Activated CD8-positive, alpha-beta memory T cell treated with anti-CD3 and anti-CD28 coated beads, Interleukin-2, amount 50 U/mL, for 48 hours (primary cell): ENCODE measurements at places on chromosomes 4 and X.

DNA sequence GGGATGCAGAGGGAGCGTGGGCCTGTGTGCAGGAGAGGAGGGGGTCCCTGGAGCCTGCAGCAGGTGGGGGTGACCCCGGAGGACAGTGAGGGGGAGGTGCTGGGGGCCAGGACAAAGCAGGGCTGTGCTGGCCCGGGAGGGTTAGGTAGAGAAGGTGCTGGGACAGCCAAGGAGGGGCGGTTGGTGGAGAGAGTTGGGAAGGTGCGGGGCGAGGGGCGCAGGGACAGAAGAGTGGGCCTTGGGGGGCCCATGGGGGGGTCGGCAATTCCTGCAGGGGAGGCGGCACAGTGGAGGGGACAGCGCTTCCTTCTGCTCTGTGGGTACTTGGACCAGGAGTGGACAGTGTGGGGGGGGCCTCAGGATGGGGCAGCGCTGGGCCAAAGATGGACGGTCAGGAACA is 32.5 kb downstream of the LRPAP1 start:
- DNase-seq = no peak

DNA sequence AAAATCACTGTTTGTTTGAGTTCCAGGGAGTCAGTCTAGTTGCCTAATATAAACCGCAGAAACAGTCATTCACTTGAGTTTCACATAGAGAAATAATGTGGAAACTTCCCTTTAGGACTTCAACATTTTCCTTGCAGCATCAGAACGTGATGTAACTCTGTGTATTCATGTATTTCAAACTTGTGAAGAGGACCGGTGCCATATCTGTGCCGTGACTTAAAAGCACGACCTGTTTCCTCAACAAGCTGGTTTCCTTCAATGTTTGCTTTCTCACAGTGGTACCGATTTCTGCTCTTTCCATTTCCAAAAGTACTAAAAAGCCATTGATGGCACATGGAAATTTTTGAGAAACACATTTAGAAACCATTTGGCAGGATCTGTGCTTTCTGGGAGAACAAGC is 166.6 kb upstream of the RAPGEF2 start:
- no peak for DNase-seq

- no peak for DNase-seq
Measured at GRCh38 chr4:141207961-141208360, 12.7 kb upstream of the ZNF330 start.

DNA sequence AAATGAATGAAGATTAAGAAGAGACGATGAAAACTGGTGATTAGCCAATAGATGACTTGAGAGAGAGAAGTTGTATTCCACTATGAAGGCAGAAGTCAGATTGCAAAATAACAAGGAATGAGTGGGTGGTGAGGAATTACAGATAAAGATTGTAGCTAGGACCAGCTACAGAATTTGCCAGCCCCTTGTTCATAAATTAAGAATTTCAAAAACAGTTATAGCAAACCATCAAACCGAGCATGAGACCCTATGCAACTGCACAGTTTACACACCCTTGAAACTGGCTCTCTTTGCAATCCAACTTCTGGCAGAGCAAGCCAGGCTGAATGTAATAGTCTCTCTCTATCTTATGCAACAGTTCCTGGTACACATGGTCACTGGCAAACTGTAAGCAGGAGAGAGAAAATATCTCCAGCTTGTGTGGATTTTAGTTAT is 35.2 kb downstream of the STAP1 start:
- no peak for DNase-seq

GRCh38 chr4:87026800-87027495 is 92.1 kb downstream of the AFF1 start:
- DNase-seq = no peak

DNA sequence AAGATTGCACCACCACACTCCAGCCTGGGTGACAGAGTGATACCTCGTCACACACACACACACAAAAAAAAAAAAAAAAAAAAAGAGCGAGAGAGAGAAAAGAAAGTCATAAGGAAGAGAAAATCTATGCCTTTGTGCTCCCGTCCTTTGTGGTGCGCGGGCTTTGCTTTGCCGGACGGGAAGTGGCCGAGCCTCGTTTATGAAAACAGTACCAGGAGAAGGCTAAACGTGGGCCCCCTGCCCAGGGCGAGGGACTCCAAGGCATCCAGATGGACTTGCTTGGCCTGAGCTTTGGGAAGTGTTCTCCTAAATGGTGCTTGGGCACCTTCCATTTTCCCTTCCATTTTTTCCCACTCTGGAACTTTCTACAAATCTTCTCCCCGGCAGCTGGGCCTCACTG is 109.3 kb upstream of the LRPAP1 start:
- no peak for DNase-seq

DNA sequence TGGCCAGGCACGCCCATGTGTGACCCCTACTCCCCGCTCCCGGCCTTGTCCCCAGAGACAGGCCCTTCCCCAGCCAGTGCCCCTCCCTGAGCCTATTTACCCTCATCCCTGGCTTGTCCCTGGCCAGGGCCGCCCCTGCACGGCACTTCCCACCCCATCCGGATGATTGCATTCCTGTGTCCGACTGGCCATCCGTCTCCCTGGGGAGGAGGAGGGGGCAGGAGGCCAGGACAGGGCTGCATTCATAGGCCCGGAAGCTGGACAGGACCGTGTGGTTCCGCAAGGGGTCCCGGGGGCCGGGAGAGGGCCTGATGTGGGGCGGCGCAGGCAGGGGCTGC is 22.8 kb downstream of the CTBP1 start:
- DNase-seq = no peak

GRCh38 chrX:16658284-16658683 is 8.3 kb downstream of the S100G start:
- DNase-seq = no peak

GRCh38 chr4:123785538-123785937 is 388.9 kb downstream of the SPRY1 start:
- DNase-seq = no peak

DNA sequence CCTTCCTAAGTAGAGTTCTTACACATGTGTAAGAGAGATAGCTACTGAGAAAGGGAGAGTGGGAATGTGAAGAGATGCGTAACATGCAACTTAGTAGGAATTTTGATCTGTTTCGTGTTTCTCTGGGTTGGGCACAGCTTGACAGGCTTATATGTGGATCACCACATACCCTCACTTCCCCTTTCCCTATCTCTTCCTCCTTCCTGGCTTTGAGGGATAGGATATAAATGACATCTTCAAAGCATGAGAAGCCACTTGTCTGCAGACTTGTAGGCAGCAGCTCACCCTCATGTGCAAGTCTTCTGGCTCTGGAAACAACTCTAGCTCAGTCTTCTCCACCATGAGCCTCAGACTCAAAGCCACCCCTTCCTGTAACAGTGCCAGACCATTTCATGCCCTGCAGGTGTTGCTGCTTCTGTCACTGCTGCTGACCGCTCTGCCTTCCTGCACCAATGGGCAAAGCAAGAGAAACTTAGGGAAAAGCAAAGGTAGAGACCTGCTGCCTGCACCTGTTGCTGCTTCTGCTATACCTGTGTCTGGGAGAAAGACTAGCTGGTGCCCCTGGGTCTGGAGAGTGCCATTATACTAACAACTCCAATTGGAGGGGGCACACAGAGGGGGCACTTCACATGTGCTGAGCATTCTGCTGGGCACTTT is 5.4 kb upstream of the PF4V1 start:
- no peak for DNase-seq

DNA sequence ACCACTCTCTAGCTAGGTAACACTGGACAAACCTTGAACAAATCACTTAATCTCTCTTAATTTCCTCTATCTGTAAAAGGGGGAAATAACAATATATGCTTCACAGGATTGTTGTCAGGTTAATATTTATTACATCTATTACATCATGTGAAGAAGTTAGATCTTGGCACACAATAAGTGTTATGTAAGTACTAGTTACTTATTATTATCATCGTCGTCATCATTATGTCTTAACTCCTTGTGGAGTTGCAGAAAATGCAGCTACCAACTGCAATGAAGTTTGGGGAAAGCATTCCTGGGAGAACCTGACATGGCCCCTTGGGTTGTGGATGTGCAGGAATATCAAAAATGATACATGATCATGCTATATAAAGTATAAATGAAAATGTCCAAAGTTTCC is 4.8 kb upstream of the JCHAIN start:
- no peak for DNase-seq

GRCh38 chr4:12658146-12658545 is 826.0 kb downstream of the RAB28 start:
- DNase-seq = no peak

DNA sequence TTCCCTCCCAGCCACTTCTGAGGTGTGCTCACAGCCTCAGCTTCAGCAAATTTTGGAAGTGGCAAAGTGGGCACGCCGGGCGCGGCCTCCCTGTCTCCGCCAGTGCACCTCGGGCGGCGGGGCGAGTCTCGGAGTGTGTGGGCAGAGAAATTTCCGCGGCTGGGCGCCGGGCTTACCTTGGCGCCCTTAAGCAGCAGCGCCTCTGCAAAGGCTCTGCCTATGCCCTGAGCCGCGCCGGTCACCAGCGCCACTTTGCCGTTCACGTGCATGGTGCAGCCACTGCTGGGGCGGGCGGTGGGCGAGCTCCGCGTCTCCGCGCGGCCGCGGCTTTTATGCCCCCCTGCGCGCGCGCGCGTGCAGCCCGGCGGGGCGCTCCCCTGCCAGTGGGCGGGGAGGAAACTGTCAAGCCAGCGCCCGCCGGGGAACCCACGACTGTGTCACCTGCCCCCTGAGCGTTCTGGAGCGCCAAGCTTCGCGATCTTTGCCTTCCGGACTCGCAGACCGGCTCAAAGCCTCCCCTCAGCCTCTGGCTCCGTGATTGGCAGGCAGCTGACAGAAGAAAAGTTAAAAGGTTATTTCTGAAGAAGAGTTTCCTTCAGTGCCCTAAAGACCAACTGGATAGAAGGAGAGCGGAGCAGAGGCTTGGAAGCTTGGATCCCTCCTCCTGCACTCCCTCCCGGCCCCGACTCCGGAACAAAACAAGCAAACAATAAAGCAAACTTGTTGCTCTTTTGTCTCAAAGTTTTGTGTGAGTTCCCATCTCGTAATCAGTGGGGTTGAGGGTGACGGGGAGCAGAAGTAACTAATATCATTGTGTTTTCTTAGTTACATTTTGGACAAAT is at the start of gene HPGD:
HPGD (minus strand) TSS at position 306 of the 842 bp plus-strand sequence; CDS start at position 269, 37 bp downstream.
- DNase-seq = peak; percentile 78

- no peak for DNase-seq
Measured at GRCh38 chr4:98711526-98711925, 53.1 kb upstream of the TSPAN5 start.

- DNase-seq = no peak
Measured at GRCh38 chr4:151797131-151797530, 36.3 kb upstream of the GATB start.

- DNase-seq = no peak
Measured at GRCh38 chrX:83022020-83022419, 486.1 kb upstream of the POU3F4 start.

GRCh38 chrX:41480508-41481260 is 33.5 kb downstream of the NYX start:
- DNase-seq = no peak

DNA sequence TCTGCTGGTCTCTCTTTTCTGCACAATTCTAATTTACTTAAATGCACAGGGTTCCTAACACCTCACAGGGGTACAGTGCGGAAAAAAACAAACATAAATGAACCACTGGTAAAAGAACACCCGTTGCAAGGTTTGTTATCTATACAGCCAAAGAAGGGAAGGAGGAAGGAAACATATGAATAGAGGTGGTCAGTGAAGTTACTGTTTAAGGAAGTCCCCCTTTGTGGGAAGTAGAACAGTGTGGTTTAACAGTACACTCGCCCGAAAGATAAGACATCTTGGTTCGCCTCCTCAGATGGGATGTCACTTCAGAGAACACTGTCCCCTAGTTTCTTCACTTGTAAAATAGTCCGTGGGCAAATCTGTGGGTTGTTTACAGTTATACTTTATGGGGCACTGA is 57.5 kb downstream of the TEC start:
- DNase-seq = no peak

- no peak for DNase-seq
Measured at GRCh38 chrX:154125391-154126040, 18.5 kb upstream of the OPN1LW start.

- no peak for DNase-seq
Measured at GRCh38 chr4:146960634-146961033, 15.0 kb upstream of the TTC29 start.

DNA sequence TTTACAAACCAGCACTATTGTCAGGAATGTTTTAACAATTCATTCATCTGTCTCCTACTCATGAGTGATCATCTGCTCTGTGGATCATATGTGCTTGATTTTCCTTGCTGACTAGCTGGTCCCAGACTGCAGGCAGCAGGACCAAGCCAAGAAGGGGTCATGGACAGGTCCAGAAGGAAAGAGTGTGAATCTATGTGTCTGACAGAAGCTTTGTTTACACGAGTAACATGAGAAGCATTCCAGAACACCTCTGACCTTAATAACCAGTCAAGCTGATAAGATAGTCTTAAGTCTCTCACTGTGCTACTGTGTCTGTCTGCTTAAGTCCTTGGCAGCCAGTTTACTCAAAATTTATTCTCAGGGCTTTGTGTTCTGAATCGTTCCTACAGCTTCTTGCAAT is 39.0 kb downstream of the GUCY1A1 start:
- DNase-seq = no peak

DNA sequence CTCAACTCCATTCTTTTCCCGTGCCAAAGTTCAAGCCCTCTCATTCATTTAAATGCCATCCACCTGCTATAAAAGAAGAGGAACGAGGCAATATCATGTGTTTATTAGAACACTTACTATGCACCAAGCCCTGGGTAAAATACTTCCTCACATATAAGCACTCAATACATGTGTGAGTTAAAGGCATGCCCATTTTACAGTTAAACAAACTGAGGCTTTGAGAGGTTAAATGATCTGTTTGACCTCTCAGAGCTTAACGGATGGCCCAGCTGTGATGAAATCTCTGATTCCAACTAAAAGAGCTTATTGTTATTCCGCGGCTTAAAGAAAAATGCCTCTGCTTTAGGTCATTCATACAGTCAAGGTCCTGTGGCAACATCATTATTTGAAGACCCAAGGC is 124.3 kb downstream of the HS6ST2 start:
- DNase-seq = no peak

- no peak for DNase-seq
Measured at GRCh38 chr4:8739317-8739716, 132.3 kb downstream of the HMX1 start.

DNA sequence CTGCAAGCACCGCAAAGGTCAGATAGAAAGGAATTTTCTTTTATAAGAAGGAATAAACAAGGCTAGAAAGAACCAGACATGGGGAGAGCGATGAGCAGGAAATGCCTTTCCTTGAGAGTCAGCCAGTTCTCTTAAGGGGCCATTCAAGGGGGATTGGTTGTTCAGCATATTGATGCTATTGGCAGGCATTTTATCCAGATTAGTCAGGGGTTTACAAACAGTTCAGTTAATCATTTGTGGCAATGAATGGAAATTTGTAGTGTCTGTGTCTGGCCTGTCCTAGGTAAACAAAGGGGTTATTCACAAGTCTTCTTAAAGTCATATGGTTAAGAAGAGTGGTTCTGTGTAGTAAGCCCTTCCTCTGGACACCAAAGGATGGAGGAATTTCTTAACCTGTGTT is 184.7 kb upstream of the FRMPD4 start:
- DNase-seq = no peak

- DNase-seq = no peak
Measured at GRCh38 chr4:14874990-14875389, 127.3 kb upstream of the CPEB2 start.
